ENCODE measurements at places on chromosomes 16 and 17. TPM values are rescaled to one million over a fixed set of nuclear protein-coding genes. Genes with fewer than 3 reads are reported as not detected.
A peak's percentile ranks its signal among the peaks of the same experiment; 100 is the strongest.

Gene MFSD11
- total RNA-seq: 72.9 TPM

DNA sequence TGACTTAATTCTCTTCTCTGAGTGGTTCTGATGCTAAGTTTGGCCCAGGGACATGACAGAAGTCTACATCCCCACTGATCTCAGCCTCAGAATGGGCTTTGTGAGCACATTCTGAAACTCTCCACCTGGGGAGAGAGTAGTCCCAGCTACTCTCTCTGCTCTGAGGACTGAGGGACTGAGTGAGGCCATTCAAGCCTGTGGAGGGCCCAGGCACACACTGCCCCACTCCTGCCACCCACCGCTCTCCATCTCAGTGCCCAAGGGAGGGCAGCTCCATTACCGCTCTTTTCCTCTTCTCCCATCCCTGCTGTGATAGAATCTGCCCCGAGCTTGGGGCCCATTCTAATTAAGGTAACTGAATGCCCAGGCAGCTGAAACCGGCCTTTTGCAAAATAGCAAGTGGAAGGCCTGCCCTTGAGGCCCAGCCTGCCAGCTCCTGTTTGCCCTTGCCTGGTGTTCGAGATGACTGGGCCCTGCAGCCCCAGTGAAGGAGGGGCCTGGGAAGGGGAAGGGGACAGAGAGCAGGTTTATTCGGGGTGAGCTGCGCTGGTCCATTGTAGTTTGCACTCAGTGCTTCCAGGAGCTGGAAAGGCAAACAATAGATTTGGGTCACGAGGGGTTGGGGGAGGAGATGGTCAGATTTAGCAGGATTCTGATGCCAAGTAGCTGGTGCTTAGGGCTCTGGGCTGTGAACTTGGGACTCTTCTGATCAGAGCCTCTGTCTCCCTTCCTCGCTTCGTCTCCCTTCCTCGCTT, 76.2 kb downstream of the RAB11FIP4 start:
- DNase-seq: no peak

Gene C17orf78
- total RNA-seq: not detected

GRCh38 chr17:12637015-12637414, 28.7 kb upstream of the MYOCD start:
- no peak for DNase-seq

Gene TAC4
- total RNA-seq: not detected

DNA sequence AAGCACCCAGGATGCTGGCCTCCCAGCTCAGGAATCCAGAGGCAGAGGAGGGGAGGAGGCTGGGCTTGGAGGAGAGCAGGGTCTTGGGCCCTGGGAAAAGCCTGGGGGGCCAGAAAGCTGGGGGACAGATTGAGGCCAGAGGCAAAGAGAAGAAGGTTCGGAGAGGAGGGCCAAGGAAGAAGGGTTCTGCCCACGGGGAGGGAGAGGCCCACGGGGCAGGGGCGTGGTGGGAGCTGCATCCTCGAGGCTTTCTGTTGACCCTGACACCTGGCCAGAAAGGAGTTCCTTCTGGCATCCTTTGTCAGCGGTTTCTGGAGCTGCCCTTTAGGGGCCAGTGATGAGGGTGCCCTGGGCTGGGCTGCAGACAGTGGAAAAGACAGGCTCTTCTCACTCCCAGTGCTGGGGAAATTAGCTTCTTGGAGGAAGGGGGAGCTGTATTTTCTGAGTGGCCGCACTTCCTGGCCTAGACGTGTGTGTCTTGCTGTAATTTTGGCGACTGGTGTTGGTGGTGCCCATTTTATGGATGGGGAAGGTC, 308.7 kb downstream of the SEC14L1 start:
- no peak for DNase-seq

DNA sequence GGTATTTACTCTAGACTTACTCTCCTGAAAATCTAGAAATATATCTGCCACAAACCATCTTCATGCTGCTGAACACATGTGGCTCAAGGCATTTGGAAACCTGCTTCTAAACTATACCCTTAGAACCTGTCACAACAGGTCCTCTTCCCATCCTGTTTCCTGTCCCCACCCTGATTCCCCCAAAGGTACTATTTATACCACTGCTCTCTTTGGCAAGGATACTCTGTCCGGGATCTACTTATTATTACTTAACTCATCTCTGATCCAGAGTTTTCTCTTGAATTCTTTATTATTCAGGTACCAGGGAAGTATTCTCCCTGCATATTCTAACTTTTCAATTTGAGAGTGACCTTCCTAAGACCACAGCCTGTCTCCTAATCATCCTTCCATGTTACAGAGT, 33.4 kb downstream of the TRAF4 start:
- DNase-seq: no peak

Gene SIAH1
- 36.9 TPM for total RNA-seq

- no peak for DNase-seq
Measured at GRCh38 chr17:31787857-31788570, 71.0 kb downstream of the COPRS start.

Gene TIGD7
- 20.3 TPM for total RNA-seq

- no peak for DNase-seq
Measured at GRCh38 chr16:53565296-53565863, 62.4 kb upstream of the AKTIP start.

DNA sequence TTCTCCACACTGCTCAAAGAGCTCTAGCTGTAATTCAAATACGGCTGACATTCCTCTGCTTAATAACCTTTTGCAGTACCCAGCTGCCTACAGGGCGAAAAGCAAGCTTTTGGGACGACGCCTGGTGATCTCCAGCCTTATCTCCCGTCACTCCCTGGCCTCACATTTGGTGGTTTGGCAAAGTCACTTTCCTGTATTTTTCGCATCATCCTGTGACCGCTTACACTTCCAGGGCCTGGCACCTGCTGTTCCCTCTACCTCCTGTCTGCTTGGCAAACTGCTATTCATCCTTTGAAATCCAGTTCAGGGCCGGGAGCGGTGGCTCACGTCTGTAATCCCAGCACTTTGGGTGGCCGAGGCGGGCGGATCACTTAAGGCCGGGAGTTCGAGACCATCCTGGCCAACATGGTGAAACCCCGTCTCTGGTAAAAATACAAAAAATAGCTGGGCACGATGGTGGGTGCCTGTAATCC, 2.7 kb upstream of the BHLHA9 start:
- DNase-seq: no peak

- no peak for DNase-seq
Measured at GRCh38 chr16:55464375-55464774, 14.6 kb upstream of the MMP2 start.

DNA sequence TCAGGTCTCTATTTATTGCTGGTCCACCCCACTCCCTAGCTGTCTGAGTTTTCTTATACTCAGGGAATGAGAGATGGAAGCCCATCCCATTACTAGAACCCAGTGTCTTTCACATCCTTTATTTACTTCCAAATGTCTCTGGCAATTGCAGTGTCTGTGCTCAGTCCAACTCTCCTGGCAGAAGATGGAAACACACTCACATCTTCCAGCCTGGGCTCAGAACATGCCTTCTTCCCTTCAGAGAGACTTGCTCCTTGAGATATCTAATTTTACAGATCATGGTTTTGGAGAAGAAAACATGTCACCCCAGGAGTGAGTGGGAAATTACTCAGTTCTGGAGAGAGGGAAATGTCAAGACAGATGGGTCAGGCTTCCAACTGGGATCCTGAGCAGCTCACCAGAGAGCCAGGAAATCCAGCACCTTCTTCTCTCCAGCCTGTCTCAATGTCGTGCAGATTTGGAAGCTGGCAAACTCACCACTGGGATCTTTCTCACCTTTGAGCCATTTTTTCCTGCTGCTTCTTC, 494.4 kb downstream of the HS3ST4 start:
- peak; percentile 72 for DNase-seq

- no peak for DNase-seq
Measured at GRCh38 chr16:52384378-52384777, 162.6 kb downstream of the TOX3 start.
